ENCODE measurements at places on chromosomes 6 and 20.

GRCh38 chr20:31833130-31833930, 12.1 kb downstream of the FOXS1 start:
- no peak for DNase-seq

GRCh38 chr20:1376408-1377270, 16.2 kb downstream of the FKBP1A start:
- no peak for DNase-seq

GRCh38 chr20:19750907-19751636, 7.0 kb upstream of the RIN2 start:
- DNase-seq: no peak

DNA sequence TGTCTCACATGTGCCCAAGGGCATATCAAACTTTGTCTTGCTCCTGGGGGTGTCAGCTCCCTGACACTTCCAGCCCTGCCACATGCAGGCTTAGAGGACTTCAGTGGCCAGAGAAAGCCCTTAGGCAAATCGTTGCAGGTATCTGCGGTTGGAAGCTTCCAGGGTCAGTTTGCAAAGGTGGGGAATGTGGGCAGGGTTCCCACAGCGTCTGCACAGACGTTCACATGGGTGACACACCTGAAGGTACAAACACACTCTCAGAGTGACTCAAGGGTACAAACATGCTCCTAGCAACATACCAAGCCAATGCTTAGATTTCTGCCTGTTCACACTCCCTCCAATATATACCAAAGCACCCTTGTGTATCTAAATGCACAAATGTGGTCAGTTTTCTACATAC, 30.0 kb downstream of the VSTM2L start:
- no peak for DNase-seq

DNA sequence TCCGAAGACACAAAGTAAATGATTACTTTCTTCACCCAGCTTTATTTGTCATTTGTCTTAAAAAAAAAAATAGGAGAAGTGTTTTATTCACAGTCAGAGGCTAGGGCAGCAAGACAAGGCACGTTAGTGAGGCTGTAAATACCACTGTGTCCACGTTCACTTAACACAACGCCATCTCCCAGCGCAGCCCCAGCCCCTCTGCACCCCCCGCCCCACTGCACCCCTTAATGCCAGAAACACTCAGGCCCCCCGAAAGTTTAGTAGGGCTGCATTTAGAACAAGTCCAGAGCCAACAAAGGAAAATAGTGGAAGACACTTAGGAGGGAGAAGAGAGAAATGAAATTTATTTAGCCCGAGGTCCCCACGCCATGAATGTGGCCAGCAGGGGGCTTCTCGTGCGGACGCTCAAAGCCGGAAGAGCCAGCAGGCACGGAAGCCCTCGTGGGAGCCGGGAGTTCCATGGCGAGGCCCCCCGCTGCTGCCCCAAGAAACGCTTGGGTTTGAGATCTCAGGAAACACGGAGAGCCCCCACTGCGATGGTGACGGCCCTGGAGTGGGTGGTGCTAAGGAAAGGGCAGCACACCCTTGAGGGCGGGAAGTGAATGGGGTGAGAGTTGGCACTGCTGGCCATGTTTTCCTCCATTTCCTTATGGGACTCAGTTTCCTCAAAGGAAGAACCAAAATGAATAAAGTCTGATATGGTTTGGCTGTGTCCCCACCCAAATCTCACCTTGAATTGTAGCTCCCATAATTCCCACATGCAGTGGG, 50.2 kb downstream of the IYD start:
- no peak for DNase-seq

DNA sequence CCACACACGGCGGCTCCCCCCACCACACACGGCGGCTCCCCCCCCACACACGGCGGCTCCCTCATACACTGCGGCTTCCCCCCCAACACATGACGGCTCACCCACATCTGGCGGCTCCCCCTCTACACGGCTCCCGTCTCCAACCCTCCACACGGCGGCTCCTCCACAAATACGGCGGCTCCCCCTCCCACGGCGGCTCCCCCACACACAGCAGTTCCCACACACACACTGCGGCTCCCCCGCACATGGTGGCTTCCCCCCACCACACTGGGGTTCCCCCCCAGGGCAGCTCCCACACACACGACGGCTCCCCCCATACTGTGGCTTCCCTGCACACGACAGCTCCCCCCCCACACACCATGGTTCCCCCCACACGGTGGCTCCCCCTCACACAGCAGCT, 98.0 kb downstream of the TTLL2 start:
- DNase-seq: no peak

- DNase-seq: no peak
These were observed 165.5 kb upstream of the OPRM1 start for GRCh38 chr6:153873541-153873940.

DNA sequence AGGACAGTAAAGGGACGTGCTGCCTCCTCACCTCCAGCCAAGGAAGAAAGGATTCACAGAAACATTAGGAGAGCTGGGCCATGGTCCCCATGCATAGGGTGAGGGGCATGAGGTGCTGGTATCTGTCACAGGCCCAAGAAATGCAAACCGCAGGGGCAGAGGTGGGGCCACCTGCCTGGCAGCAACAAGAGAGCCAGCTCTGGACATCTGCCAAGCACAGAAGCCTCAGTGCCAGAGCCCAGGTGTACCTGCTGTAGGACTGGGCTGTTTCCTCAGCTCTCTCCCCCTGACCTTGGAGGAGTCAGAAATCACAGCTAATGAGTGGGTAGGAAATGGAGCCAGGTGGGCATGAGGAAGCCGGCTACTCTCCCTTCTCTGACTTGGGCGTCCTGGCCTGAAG, 45.3 kb downstream of the SLC2A12 start:
- DNase-seq: no peak

GRCh38 chr6:43966853-43967718, 160.2 kb downstream of the MRPL14 start:
- DNase-seq: no peak

DNA sequence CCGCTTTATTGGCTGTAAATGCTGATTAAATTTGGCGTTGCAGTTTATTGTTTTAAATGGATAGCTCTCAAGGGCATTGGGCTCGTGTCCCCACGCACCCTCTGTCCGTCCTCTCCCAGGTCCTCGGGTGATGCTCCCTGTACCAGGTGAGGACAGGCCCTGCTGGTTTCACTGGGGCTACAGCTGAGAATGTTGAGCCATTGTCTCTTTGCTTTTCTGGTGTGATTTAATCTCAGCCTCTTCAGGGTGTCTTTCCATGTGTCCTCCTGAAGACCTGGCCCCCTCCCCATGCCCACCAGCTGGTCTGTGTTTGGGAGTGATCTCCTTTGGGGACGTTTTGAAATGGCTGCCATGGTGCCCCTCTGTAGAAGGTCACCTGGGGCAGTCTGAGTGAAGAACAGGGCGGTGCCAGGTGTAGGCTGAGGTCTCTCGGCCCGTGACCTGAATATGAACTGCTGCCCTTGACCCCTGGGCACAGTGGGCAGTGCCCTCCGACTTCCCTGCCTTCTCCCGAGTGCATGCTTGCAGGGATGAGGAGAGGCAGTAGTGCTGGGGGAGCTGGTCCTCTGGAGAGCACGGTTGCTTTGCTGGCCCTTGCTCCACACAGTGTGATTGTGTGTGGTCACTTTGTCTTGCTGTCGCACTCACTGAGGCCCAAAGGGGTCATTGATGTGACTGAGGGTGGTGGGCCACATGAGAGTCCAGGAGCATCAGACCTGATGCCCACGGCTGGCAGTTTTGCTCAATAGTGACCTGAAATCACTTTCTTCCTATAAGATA, 12.4 kb upstream of the C20orf204 start:
- no peak for DNase-seq

DNA sequence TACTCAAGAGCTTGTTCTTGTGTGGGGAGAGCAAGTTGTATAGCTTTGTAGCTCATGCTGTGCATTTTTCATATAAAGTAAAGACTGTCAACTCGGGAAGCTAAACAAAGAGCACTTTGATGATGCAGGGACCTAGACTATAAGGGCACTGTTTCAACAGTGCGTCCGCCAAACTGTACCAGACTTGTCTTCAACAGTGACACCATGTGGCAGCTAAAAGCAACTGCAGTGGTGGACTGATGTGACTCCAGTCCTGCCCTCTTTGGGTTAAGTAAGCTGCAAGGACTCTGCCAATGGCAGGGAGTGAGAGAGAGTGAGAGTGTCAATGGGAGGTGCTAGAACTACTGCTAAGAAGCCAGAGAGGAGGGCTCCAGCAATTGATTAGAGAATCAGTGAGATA, 48.1 kb upstream of the MC3R start:
- no peak for DNase-seq

DNA sequence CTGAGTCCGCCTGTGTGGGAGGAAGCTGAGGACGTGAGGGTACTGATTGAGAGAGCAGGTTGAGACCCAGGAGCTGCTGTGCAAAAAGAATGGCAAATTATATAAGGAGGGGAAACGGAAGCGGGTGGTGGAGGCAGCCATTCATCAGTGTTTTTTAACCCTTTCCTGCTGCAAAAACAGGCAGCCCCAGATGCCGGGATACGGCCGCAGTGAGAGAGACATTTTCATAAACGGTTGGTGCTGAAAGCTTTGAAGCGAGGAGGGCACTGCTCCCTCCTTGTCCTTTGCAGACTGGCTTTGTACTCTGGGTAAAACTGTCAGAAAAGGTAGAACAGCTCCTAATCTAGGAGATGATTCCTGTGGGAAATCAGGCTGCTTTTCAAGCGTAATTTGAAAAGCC, 56.4 kb downstream of the TTI1 start:
- DNase-seq: no peak

- no peak for DNase-seq
These were observed 751.0 kb downstream of the CD109 start for GRCh38 chr6:74447013-74447412.

GRCh38 chr6:157151029-157151428, 172.3 kb downstream of the TMEM242 start:
- no peak for DNase-seq

DNA sequence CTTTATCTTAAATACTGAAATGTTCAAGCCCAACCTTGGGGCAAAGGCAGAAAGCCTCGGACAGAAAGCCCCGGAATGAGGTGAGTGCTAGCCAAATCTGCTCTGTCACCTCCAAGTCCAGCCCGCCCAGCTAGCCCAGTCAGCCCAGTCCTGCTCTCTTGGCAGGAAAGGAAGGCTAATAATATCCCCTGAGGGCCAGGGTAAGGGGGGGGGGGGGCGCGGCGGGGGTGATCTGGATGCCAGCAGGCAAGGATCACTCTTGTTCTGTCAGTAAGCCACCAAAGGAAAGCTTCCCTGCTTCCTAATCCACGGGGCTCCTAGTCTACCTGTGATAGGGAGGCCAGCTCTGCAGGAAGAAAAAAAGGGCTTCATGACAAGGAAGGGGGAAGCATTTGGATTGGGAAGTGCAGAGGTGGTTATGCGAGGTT, 1.1 kb downstream of the NDRG3 start:
- DNase-seq: peak; percentile 23

DNA sequence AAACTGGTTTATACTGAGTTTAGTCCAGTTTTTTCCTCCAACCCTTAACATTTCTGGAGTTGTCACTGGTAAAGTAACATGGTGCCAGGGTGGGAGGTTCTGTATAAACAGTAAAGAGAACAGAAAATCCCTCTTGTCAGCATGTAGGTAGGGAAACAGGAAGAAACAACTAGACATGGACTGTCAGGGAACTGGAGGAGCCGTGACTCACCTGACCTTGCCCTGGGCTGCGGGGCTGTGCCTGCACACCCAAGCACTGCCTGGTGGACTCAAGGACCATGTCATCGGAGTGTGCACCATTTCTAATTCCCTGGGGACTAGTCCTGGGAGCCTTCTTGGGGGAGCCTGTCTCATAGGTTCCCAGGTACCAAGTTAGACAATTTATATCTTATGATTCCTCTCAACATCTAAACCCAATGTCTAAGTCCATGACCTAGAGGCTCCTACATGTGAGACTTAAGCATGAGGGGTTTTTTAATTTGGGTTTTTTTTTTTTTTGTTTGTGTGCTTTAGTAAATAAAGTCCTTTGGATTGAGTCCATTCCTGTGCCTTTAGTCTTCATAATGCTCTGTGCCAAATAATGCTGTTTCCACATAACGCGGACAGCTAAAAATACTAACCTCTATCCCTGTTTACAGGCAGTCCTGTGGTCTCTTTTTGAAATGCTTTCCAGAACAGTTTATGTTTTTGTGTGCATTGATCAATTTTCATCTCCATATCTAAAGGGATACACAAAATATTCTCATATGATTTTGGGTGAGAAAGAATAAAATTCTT, 136.9 kb upstream of the SUPT3H start:
- peak; percentile 10 for DNase-seq

DNA sequence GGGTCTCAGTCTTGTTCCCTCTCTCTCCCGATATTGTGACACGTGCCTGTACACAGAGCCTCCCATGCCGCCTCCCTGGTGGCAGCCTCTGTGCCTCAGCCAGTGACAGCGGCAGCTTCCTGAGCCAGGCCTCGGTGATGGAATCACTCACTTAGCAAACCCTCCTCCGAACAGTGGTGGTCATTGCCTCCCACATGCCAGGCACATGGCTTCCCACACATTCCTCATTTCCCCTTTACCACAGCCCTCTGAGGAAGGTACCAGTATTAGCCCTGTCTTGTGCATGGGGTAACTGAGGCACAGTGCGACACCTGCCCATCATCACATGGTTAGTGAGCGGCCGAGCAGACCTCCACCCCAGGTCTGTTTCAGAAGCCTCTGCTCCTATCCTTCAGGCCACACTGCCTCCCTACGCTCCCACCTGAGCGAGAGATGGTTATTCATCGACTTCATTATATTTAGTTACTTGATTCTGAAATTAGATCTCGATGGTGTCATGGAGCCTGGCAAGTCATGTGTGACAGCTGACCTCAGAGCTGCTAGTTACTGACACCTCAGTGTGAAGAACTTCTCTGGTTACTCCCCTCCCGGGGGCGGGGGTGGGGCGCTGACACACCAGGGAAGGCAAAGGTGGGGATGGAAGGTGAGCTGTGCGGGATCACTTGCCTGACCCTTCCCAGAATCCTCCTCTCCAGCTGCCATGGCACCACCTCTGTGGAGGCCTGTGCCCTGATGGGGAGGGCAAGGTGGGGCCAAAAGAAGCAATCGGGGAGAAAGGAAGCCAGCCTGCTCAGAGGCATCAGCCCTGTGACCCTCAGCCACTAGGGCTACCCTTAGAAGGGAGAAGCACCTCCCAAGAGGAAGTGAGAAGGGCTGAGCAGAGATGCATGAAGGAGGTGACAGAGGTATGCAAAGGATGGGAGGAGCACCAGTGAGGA, 17.9 kb downstream of the MDGA1 start:
- DNase-seq: no peak

GRCh38 chr6:167710363-167710920, 116.3 kb upstream of the AFDN start:
- no peak for DNase-seq

DNA sequence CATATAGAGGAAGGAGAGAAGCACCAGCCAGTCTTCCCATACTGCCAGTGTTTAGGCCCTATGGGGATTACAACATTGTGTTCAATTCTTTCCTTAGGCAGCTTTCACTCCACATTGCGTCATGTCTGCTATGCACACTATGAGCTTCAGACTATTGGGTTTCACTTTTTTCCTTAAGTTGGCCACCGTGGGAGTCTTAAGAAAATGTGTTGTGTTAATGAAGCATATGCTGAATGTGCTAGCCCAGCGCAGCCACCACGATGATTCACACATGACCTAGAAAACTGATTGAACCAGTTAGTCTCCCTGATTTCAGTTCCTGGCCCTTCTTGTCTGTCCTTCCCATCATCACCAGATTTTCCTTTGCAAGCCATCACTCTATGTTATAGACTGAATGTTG, 21.5 kb downstream of the TUBB2B start:
- DNase-seq: peak; percentile 95

All from fibroblast of the conjunctiva (primary cell).